ENCODE measurements at places on chromosomes 5 and 9.

DNA sequence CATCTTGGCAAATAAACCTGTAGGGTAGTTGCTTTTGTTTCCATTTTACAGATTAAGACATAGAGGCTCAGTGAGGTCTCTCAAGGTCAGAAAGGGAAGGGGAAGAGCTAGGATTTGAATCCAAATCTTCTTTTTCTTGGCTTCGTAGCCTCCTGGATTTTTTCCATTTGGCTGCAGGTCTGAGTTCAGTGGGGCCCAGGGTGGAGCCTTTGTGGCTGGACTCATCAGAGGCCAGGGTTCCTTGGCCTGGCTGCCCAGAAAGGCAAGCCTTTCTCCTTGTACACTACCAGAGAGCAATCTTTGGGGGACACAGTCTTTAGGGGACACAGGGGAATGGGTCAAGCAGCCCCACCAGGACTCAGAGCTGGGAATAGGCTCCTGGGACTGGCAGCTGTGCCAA lies 10.5 kb upstream of the TRAF1 start:
- DNase-seq: no peak

GRCh38 chr5:121430538-121430937 lies 421.1 kb upstream of the FTMT start:
- DNase-seq: no peak

DNA sequence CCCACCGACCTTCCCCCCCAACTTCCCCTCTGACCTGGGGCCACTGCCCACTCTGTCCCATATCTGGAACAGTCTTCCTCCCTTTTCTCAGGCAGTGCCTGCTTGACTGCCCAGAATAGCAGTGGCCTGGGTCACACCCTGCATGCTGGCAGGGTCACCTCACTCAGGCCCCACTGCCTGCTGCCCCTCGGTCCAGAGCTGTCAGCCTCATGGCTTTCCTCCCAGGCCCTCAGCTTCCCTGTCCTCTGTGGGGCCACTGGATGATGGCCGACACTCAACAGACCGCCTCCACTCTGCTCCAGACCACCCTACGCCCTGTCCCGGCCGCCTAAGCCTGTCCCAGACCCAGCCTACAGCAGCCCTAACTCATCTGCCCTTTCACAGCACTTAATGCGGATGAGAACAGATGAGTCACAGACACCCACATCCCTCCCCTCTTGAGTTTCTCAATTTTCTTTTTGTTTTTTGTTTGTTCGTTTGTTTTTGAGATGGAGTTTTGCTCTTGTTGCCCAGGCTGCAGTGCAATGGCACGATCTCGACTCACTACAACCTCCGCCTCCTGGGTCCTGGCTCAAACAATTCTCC lies 5.9 kb downstream of the PNPLA7 start:
- DNase-seq: no peak

- no peak for DNase-seq
These were observed 10.6 kb downstream of the DIPK1B start for GRCh38 chr9:136722969-136723356.

GRCh38 chr9:134291961-134292871 lies 34.0 kb upstream of the RXRA start:
- no peak for DNase-seq

DNA sequence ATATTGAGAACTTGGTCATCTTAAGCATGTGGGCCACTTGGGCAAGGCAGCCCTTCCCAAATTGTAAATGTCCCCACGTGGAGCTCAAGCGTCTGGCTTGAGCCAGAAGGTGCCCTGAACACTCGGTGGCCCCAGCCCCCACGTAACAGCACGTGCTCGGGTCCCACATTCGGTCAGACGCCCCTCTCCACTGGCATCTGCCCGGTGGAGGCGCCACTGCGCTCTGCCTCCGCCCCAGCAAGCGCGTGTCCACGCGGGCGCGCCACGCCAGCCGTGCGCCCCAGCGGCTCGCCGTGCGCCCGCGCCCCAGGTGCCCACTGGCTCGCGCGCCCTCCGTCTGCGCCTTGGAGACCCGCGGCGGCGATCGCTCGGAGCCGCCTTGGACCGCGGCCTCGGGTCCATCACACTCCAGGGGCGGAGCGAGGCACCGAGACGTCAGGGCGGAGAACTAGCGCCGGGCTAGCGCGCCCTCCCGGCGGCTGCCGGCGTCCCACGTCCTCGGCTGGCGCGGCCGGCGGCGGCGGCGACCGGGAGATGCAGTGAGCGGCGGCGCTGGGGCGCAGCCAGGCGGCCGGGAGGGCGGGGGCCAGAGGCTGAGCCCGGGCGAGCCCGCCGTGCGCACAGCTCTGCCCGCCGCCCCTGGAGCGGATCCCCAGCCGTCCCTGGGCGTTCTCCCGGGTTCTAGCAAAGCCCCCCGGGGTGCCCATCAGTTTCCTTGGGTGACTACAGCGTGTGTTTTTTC lies at the start of gene PALM2AKAP2:
Gene PALM2AKAP2 (plus strand): TSS at position 488 of the 742 bp plus-strand sequence. CDS start 291 bp downstream, outside the sequence.
- no peak for DNase-seq

DNA sequence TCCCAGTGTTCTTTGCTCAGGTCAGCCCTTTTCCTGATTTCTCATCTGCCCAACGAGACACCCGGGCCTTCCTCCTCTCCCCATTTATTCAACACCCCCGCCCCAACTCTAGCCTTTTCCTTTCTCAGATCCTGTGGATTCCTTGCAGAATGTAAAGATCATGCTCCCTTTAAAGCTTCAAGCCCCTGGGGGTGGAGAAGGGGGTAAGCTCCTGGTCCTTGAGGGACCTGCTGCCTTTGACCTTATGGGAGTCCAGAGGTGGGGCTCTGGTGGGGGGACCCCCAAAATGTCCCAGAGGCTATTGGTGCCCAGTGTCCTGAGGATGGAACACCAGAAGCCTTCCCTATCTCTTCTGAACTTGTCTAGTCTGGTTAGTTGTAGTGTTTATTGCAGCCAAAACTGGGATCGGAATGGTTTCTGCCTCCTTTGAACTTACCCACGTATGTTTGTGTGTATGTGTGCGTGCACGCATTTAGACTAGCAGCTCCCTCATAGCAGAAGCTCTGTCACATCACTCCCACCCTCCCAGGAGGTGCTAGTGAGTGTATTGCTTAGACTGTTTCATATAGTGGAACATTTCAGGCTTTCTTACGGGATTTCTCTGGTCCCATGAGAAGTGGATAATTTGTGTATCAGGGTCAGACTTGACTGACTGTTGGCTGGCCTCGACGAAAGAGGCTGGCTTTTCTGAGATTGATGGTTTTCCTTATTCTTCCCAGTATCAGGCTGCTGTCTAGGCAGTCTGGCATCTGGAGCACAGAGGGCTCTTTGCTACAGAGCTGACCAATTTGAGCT lies 1.1 kb downstream of the GALNT10 start:
- no peak for DNase-seq

DNA sequence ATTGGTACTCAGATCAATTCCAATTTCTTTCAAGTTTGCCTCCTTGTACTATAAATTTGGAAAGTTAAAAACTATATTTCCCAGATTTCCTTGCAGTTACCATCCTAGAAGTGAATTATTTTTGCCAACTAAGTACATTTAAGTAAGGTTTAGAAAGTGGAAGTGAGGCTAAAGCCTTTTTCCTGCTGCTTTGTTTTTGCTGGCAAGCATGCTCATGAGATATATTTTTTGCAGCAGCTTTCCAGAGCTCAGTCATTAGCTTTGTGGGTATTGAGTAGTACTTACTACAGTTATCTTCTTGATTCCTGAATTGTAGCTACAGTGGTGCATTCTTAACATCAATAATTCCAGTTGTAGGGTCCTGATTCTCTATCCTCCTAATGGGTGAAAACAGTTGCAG lies 3.5 kb upstream of the BTF3 start:
- DNase-seq: no peak

GRCh38 chr9:86983249-86983619 lies 35.9 kb upstream of the GAS1 start:
- no peak for DNase-seq

- DNase-seq: no peak
These were observed 21.4 kb downstream of the COL27A1 start for GRCh38 chr9:114176624-114177291.

DNA sequence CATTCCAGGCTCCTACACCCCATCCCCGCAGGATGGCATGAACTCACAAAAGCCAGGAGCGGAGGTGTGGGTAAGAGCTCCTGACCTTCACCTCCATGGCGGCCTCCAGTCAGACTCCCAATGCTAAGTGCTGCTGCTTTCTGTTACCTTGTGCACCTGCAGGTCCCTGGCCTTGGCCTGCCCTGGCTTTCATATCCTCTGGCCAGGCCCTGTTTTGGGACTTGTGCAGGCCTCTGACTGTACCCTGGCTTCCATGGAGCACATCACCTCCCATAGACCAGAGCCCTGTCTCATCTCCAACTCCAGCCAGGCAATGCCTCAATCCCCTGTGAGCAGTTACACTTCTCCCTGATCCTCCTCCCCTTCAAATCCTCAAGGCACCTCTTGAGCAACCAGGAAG lies 124.5 kb downstream of the MED10 start:
- DNase-seq: no peak

- DNase-seq: no peak
These were observed 421.3 kb downstream of the TLE1 start for GRCh38 chr9:81268048-81268447.

DNA sequence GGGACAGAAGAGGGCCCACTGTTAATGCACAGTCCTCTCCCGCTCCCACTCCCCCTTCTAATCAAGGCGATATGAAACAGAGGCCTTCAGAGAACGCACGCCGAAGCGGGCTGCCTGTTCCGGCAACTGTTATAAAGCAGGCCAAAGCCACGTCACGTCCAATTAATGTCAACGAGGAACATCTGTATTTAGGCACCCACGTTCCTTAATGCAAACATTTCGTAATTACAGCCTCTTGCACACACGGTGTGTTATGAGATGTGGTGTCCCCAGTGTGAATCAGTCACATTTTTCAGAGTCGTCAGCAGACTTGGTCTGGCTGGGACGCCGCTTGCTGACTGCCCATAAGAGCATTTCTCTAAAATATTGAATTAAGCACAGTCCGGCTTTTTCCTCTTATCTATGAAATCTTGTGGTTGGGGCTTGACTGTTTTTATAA lies 339.0 kb downstream of the NSG2 start:
- no peak for DNase-seq

DNA sequence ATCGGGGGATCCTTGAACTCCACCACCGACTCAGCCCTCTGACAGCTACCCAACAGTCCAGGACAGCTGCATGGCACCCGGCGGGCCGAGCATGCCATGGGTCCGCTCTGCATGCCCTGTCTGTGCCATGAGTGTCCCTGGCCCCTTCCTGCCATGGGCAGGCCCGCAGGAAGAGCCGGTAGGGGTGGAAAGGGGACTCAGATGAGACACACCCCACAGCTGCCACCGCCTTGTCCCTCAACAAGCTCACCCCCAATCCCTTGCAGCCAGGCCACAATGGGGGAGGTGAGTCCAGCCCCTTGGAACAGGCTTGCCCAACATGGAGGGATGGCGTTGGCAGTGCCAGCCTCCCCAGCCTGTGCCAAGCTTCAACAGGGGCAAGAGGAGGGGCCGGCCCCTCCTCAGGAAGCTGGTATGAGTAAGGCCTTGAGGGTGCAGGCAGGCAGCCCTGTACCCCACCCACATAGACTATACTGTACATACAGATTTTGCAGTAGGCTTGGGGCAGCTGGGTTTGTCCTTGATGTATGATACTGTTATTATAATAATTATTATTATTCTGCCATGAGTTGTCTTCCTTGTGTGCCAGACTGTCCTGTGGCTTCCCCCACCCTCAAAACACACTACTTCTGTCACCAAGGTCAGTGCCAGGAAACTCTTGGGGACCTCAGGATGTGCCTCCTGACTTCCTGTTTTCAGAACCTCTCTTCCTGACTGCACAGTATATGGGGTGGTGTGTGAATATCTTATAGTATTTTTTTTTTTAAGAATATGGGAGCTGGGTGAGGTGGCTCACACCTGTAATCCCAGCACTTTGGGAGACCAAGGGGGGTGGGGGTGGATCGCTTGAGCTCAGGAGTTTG lies 12.0 kb upstream of the SLC34A1 start:
- DNase-seq: no peak

- DNase-seq: no peak
These were observed 717.9 kb downstream of the PRELID2 start for GRCh38 chr5:145117285-145117684.

DNA sequence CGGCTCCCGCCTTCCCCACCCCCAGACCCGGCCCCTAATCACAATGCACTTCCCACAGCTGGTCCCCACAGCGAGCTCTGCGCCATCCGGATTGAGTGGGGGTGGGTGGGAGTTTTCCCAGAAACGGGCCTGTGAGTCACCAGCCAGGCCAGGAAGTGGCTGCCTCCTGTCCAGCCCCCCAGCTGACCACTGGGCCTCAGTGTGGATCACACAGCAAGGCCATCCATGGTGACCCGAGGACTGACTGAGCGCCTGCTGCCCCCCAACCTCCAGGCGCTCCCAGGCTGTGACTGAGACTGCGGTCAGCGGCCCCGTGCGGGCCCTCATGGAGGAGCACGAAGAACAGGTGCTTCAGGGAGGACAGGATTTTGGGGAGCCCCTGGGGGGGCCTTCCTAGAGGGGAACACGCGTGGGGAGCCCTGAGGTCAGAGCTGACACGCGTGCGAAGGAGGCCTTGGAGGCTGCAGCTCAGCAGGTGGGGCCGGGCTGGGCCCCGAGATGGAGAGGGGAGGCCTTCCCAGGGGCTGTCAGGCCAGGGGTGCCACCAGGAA lies 48.3 kb upstream of the EGFL7 start:
- DNase-seq: no peak

DNA sequence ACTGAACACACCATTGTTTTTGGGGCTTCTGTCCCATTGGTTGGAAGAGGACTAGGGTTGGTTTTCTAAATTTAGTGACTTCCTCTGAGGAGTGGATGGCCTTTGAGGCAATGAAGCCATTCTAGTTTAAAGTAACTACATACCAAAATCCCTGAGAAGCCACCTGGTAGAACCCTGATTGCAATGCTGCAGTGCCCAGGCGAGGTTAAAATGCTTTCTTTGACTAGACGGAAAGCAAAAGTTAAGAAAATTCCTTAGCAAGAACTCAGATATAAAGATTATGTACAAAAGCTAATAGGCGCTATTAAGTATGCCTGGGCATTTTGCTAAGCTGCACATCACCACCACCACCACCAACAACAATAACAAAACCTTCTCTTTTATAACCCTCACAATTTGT lies 20.6 kb downstream of the GLRX start:
- DNase-seq: no peak

DNA sequence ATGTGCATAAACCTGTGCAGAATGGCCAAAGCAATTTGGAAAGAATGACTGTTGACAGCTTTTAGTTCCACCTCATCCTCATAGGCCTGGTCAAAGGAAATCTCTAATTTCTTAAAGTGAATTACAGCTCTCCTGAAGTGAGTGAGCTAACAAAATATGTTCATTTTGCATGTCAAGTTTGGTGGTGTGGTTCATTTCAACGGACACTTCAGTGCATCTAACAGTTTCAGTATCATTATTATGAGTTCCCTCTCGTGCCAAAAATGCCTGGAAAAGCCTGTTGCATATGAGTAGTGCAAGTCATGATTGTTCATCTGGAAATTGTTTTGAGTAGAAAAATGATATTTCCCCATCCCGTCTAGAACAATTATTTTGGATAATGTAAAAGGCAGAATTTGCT lies 53.2 kb upstream of the HMHB1 start:
- DNase-seq: no peak

GRCh38 chr5:98106116-98107031 lies 667.1 kb upstream of the RGMB start:
- no peak for DNase-seq

GRCh38 chr9:109919736-109920408 lies 139.9 kb downstream of the PALM2AKAP2 start:
- DNase-seq: no peak

Measured in NCI-H1048 (cell line).